ENCODE measurements at places on chromosomes 7 and 10.

DNA sequence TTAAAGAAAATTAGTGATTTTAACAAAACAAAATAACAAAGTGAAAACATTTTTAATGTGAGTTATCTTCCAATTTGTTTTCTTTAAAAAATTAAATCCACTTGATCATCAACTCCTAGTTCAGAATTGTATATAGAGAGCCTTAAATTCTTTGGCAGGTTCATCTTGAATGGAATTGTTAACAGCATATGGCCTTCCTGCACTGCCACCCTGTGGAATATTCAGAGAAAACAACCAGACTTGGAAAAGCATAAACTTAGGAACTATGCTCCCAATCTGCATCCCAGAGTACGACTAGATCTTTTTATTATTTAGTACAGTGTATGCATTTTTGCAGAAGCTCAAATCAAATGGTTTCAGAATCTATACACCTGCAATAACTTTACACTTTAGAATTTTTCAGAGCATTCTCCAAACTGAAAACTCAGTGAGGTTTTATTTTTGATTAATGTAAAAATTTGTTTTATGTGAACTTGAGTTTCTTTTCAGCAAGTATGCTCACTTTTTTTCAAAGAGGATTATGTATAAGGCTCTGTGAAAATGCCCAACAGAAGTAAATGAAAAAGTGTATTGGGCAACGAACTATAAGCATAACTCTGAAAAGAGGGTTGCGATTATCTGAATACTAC lies 44.9 kb upstream of the ANK3 start:
- no peak for DNase-seq

GRCh38 chr7:157493776-157494175 lies 157.0 kb downstream of the DNAJB6 start:
- no peak for DNase-seq

GRCh38 chr7:106001196-106001595 lies 38.1 kb downstream of the CDHR3 start:
- DNase-seq: no peak

DNA sequence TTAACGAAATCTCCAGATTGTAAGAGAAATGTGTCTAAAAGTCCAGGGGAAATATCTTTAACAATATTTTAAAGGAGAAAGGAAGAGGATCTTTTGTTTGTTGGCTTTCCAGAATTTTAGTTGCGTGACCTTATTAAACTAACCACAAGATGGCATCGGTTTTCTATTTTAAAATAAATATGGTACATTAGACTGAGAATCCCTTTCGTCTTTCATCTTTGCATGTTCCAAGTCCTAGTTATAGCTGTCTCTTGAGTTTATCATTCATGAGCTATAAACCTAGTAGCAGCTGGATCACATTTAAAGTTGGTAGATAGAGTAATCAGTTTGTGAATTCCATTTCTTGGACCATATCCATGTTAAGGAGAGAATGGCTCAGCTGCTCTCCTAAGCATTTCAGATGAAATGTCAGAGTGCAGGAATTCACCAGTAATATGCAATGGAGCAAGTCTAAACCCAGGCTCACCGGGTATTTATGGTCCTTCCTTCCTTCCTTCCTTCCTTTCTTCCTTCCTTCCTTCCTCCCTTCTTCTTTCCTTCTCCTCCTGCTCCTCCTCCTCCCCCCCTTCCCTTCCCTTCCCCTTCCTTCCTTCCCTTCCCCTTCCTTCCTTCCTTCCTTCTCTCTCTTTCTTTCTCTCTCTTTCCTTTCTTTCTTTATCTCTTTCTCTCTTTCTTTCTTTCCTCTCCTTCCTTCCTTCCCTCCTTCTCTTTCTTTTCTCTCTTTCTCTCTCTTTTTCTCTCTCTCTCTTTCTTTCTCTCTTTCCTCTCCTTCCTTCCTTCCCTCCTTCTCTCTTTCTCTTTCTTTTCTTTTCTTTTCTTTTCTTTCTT lies 57.8 kb upstream of the RAB18 start:
- no peak for DNase-seq

DNA sequence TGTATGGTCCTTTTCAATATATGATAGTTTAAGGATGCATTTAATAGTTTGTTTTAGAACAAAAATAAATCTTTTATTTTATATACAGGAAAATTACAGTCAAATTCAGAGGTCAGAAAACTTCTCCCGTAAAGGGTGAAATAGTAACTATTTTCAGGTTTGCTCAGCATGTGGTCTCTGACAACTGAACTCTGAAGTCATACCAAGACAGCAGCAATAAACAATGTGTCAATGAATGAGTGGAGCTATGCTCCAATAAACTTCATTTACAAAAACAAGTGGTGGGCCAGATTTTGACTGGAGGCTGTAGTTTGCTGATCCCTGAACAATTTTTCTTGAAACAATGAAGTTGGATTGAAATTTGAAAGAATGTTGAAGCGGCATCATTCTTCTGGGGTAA lies 123.6 kb downstream of the ZNF248 start:
- no peak for DNase-seq

DNA sequence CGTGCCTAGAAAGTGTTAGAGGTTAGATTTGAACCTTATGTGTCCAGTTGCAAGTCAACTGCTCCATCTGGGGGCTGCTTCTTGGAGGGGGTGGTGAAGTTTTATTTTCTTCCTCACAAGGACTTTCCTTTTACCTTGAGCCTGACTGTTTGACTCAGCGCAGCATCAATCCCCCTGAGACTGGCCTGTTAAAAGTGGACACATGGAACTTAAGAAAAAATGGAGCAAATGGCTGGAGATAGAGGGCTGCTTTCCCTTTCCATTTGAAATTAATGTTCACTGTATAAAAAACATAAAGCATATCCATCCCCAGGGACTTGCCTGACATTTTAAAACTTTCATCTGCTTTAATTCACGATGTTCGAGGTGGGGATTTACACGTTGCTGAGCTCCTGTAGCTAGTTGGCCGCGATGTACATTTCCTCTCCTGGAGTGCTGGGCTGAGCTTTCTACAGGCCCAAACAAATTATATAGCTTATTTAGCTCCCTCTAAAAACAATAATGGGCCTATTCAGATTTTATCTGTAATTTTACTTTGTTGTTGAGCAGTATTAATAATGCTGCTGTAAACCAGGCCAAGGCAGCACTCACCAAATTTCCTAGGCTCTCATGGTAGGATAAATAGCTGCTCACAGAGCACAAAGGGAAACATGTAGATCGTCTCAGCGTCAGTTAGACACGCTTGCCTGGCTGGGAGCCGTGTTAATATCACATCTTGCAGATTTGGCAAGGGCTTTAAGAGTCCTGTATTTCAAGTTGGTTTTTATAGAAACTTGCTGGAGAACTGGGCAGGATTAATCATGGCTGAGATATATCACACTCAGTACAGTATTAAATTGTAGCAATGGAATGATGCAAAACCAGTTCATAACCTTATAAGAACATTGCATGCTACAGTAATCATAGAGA lies 251.5 kb downstream of the LRMDA start:
- no peak for DNase-seq

DNA sequence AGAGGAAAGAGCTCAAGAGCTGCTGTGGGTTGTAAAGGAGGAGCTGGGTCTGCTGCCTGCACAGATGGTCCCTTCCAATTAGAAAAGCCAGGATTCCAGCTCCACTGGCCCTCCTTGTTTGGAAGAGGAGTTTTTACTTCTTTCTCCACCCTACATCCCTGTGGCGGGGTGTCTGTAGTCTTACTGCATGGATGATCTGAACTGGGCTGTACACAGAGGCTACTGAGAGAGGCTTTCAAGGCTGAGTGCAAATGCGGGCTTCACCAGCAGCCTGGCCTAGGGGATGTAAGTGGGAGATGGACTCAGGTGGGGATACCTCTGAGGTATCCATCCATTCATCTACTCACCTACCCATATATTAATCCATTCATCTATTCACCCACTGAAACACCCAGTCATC lies 7.1 kb upstream of the CXCL12 start:
- DNase-seq: no peak

GRCh38 chr7:158323741-158324396 lies 263.8 kb downstream of the PTPRN2 start:
- DNase-seq: no peak

- no peak for DNase-seq
These were observed 9.8 kb downstream of the VSIR start for GRCh38 chr10:71763352-71764127.

- DNase-seq: no peak
These were observed 9.5 kb downstream of the PDCD4 start for GRCh38 chr10:110881247-110881646.

All from nucleus accumbens (tissue), 56 donors.